ENCODE measurements at places on chromosomes 7 and 10. TPM values are rescaled to one million over a fixed set of nuclear protein-coding genes. Genes with fewer than 3 reads are reported as not detected.

The BMI1 gene
- total RNA-seq = 74.4 TPM

The MRLN gene
- not detected for total RNA-seq

The PPP2R2D gene
- 24.9 TPM for total RNA-seq

The COL28A1 gene
- not detected for total RNA-seq

The ZNF736 gene
- 22.6 TPM for total RNA-seq

All from activated CD8-positive, alpha-beta memory T cell treated with anti-CD3 and anti-CD28 coated beads for 36 hours (primary cell).